T-helper 2 cell (primary cell): ENCODE measurements at places on chromosomes 2 and 18.

GRCh38 chr2:156673333-156673615 lies 237.1 kb downstream of the GPD2 start:
- DNase-seq: no peak

GRCh38 chr2:177072090-177072489 lies 140.5 kb upstream of the HNRNPA3 start:
- DNase-seq: no peak

DNA sequence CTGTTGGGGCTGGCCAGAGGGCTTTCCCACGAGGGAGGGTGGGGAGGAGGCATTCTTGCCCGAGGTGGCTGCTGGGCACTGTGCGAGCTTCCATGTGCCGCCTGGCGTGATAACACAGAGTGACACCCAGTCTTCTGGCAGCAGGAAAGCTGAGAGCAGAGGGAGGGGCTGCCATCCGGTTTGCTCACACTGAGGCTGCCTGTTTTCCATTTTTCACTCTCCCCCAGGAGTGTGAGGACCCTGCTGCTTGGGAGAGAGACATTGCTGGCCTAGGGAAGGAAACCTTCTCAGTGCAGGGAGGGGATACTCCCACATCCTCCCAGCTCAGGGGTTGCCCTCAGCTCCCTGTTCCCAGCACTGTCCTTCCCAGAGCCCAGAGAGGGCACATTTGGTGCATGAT lies 73.1 kb downstream of the INHBB start:
- DNase-seq: no peak

GRCh38 chr2:203718087-203718486 lies 11.6 kb downstream of the CD28 start:
- peak; percentile 23 for DNase-seq

DNA sequence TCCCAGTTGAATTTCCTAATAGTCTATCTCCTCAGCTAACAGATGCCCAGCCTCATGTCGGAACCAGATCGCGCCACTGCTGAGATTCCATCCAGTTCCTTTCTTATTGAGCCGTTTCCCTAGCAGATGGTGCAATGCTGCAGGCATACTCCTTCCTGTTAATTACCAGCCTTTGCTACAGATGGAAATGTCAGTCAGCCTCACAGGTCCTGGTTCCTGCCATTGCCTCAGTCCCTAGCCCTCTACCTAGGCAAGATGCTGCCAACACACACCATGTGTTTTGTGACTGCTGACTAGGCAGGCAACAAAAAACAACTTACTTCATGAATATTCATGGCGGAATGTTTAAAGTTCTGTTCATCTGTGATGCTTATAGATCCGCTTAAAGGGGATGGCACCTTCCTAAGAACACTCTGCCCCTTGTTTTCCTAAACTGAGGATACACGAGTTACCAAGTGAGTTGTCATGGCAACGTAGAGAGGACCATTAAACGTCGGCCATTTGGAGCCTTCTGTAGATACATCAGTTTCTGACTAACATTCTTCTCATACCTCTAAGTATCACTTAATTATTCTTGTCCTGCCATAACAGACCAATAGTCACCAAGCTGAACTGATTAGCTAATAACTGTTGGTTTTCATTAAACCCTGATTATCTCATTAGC lies 749.5 kb downstream of the RNF144A start:
- DNase-seq: no peak

DNA sequence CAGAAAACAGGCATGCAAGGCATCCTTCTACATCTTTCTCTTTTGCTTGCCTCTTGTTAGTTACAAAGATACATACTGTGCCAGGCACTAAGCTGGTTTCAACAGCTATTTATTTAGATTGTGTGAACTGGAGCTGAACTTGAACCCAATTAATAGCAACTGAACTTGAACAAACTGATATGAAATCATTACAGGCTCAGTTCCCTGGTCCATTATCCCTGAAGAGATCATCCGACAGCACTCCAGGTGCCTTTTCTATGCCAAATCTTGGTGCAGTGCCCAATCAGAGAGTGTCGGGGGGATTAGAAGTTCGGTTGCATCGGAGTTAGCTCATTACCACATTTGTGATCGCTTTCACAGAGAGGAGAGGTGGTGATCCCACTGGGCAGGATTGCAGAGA lies 477.6 kb downstream of the PARD3B start:
- DNase-seq: no peak

- DNase-seq: no peak
Observed at GRCh38 chr2:18597618-18598017, 8.2 kb upstream of the NT5C1B start.

DNA sequence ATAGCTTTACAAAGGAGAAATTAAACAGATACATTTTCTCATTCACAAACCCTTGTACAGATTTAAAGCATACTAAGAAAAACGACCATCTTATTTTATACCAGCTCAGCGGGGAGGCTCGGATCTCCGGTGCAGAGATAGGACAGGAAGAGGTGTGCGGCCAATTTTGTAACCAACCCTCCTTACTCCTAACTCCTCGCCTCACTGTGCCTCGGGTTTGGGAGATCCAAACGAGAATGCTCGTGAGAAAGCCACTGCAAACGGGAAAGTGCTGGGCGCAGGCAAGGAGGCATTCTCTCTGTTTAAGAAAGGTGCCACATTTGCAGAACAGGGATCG lies 1.2 kb downstream of the KDSR start:
- DNase-seq: no peak

DNA sequence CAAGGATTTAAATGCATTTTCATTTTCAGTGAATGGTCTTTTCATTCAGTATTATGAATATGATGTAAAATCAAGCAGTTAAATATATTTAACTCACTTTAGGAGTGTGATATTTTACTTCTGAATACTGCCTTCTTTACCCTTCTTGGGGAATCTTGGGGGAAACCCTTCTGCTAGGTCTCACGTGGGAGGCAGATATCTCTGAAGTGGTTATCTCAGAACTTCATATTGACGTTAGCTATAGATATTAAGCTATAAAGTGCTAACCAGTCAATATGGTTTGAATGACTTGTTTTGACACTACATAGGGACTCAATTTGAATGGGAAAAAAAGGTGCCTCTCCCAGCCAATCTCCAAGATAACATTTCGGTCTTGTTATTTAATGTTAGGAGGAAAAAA lies 9.8 kb downstream of the REL start:
- DNase-seq: no peak

DNA sequence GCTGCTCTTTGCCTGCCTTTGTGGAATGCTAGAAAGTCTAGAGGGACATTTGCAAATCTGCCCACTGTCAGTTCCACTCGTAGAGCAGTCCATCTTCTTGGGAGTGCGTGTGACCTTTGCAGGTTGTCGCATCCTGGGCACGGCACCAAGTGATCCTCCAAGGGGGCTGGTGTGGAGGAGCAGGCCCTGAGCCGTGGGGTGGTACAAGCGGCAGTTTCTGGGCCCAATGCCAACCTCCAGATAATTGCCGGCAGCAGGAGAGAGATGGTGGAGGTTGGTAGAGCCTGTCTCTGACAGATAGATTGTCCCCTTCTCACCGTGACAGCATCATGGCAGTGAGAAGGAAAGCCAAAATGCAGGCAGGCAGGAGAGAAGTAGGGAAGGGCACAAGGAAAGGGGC lies 150.7 kb upstream of the SLC14A2 start:
- no peak for DNase-seq

DNA sequence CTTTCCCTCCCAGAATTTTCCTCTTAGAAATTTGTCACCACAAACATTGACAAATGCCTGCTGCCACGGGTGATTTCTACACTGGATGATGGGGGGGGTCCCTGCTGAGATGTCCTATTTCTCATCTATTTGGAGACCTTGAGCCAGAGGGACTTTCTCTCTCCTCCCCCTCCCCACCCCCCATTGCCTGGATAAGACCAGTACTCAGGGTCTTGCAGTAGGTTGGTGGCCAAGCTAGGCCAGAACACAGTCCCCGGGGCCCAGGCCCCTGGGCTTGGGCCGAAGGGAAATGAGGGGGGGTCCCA lies 560 bp upstream of the DUSP2 start:
- DNase-seq: no peak

DNA sequence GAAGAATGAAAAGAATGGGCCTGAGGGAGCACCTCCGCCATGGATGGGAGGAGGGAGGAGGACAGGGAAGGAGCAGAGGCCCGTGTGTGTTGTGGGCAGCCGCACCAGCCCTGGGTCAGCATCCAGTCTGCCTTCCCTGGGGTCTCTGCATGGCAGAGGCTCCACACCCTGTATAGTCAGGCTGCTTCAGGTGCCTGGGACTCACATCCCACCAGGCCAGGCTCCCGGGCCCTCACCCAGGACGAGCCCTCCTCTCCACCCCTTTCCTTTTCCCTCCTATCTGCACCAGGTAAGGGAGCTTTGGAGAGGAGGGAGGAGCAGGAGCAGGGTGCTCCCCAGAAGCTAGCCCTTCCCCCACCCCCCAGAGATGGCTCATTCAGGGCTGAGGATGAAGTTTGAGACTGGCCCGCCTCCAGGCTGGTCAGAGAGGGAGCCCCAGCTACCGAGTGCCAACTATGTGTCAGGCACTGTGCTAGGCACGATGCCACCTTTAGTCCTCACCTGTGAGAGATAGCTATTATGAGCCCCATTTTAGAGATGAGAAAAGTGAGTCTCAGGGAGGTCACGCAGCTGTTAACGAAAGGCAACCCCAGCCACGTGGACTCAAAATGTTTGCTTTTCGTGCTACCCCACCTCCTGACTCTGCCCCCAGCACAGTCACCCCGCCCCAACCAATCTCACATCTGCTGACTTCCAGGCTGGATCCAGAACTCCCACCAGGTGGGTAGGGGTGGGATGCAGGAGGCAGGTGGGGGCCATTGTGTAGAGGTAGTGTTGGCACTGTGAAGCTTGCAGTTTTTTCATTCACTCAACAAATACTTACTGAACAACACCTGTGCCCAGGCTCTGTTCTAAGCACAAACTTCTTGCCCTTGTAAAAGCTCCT lies 242.1 kb downstream of the DYSF start:
- DNase-seq: no peak
